ENCODE measurements at places on chromosomes 16 and 17.

GRCh38 chr17:5883775-5884665 is 186.2 kb upstream of the WSCD1 start:
- DNase-seq, result no peak

- DNase-seq, result no peak
Measured at GRCh38 chr16:89137666-89138512, 33.7 kb upstream of the CDH15 start.

- DNase-seq, result no peak
Measured at GRCh38 chr16:67862623-67863583, 9.9 kb upstream of the EDC4 start.

GRCh38 chr17:20225162-20226115 is 216.3 kb downstream of the SPECC1 start:
- DNase-seq, result no peak

GRCh38 chr16:75820672-75821071 is 94.4 kb upstream of the CPHXL start:
- no peak for DNase-seq

DNA sequence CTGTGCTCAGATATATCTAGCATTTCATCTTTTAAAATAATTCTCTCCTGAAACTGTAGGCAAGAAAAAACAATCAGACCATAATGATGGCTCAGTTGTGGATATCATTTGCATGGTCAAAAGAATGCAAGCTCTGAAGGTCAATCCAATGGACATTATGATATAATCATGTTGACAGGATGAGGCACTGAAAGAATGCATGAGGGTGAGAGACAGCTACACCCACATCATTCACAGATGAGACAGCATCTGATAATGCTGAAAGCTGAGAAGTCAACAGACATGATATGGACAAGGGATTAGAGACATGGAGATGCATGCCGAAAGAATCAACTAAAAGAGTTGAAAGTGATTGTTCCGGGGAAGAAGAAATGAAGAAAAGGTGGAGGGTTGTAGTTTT is 346.4 kb upstream of the CDH5 start:
- no peak for DNase-seq

DNA sequence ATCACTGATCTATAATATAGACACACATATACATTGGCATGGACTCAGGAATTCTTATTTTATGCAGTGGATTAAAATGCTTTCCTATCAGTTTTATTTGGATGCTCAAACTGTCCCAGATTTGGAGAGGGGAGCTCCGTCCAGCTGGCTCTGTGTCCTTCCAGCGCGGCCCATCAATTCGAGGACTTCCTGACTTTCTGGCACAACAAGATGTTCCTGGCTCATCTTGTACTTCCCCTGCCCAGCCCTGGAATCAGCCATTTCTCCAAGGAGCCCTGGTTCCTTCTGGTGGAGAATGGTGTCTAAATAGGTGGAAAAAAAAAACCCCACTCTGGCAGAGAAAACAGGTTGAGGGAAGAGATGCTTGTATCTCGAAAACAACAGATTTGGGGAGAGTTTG is 94.5 kb downstream of the CRISPLD2 start:
- DNase-seq, result no peak

DNA sequence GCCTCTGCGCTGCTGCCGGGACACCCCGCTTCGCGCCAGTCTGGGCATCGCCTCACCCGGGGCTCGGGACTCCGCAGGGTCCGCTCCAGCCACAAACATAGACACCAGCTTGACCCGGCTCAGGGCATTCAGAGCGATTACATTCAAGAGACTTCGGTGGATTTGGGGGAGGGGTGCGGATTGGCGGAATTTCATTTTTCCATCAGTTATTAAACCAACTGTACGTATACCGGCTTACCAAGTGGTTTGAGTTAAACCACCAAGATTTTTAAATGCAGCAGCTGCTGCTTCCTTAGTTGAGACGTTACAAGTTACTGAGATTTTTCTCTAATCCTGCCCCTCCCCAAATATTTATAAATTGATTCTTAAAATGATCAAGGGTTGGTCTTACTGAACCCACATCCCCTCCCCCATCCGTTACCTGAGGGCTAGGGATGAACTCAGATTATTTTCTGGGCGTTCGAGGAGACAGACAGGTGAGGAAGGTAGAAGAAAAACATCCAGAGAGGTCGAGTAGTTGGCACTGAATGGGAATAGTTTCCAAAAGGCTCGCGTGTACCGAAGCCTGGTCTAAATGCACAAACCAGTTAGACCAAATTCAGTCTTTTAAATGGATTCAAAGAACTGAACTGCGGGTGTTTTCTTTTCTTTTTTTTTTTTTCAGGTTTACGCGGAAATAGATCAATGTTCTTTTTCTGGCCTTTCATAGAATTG is 1.5 kb downstream of the CRHR1 start:
- DNase-seq, result no peak

- no peak for DNase-seq
Measured at GRCh38 chr17:50189550-50190292, 11.7 kb downstream of the COL1A1 start.

DNA sequence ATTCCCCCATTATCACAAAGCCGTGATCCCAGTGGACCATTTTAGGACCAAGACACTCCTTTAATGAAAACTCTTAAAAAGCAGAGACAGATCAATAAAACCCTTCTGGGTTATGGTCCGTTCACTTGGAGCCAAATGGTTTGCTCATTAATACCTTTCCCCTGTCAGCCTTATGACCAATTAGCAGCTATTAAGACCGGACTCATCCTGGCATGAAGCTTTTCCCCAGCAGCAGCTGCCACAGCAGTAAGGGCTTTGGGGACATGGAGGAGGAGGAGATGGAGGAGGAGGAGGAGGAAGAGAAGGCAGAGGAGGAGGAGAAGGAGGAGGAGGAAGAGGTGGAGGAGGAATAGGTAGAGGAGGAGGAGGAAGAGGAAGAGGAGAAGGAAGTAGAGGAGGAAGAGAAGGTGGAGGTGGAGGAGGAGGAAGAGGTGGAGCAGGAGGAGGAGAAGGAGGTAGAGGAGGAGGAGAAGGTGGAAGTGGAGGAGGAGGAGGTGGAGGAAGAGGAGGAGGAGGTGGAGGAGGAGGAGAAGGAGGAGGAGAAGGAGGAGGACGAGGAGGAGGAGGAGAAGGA is 50.1 kb upstream of the IRX3 start:
- DNase-seq, result no peak

DNA sequence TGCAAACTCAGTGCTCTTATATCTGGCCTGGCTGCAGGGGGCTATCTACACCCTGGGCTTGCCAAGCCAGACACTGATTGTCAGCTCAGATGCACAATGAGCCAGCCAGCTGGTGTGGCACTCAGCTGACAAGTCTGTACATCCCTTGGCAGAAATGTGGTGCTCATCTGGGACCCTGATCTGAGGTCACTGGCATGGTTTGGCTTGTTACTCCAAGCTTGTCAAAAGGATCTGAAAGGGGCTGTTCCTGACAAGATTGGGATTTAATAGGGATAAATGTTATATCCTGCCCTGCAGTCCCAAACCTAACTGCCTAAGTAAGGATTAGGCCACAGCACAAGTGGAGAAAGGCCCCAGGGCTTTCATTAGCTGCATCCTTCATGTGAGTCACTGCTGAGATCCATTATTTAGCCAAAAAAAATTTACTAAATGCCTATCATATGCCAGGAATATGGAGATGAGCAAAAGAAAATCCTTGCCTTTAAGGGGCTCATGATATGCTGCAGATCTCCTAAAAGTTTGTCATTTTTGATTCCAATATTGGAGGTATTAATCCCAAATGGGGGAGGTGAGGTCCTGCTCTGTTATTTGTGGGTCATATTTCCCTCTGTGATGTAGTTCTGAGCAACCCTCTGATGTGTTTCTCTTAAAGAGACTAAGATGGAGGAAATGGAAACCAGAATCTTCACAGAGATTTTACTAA is 6.3 kb downstream of the SLC6A2 start:
- no peak for DNase-seq

DNA sequence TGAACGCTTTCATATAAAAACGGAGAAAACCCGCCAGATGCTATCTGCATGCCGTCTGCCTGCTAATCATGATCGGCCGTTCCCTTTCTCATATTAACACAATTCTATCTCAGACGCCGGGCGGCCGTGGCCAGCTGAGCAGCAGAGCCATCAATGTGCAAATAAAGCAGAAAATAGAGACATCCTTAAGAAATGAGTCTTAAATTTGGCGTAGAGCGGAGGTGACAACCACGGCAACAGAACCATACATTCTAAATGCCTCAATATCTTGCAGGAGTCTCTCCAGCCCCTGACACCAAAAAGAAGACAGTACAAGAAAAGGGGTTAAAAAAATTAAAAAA is 2.7 kb upstream of the IRX5 start:
- DNase-seq, result no peak

DNA sequence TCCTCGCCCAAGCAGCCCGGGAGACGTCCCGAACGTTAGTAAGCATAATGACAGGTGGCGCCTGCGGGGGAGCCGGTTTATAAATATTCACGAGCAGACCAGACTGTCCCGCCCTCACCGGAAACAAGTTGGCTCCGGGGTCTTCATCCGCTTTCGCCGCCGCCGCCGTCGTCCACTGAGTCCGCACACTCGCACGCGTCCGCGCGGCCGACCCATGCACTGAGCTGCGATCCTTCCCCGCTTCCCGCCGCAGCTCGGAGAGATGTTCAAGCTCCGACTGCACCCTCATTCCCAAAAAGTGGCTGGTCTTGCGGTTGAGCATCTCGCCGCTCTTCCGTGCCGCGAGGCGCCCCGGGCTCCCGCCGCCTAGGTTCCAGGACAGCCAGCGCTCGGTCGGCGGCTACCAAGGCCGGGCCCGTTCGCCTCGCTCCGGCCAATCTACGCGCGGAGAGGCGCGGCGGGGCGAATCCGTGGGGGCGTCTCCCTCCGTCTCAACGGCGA is 385 bp downstream of the CFAP119 start:
- DNase-seq, result no peak

- DNase-seq, result no peak
Measured at GRCh38 chr17:67168496-67168895, 76.5 kb downstream of the HELZ start.

DNA sequence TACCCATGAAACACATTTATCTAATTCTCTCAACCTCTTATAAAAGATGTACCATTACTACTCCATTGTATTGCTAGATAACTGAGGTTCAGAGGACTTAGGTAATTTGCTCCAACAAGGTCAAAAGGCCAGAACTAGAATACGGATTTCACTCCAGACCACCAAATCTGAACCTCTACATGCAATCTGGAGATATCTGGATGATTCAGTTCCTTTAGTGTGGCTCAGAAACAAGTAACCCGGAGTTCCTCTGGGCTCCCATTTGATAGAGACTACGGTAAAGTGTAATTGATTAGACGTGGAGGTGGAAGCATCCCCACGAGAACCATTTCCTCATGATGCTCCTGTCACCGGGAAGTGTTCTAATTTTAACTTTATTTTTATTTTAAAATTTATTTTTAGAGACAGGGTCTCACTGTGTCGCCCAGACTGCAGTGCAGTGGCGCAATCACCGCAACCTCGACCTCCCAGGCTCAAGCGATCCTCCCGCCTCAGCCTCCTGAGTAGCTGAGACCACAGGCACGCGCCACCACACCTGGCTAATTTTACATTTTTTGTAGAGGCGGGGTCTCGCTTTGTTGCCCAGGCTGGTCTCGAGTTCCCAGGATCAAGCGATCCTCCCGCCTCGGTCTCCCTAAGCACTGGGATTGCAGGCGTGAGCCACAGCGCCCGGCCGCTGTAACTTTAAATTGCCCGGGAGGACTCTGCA is 608 bp upstream of the COX10 start:
- no peak for DNase-seq

DNA sequence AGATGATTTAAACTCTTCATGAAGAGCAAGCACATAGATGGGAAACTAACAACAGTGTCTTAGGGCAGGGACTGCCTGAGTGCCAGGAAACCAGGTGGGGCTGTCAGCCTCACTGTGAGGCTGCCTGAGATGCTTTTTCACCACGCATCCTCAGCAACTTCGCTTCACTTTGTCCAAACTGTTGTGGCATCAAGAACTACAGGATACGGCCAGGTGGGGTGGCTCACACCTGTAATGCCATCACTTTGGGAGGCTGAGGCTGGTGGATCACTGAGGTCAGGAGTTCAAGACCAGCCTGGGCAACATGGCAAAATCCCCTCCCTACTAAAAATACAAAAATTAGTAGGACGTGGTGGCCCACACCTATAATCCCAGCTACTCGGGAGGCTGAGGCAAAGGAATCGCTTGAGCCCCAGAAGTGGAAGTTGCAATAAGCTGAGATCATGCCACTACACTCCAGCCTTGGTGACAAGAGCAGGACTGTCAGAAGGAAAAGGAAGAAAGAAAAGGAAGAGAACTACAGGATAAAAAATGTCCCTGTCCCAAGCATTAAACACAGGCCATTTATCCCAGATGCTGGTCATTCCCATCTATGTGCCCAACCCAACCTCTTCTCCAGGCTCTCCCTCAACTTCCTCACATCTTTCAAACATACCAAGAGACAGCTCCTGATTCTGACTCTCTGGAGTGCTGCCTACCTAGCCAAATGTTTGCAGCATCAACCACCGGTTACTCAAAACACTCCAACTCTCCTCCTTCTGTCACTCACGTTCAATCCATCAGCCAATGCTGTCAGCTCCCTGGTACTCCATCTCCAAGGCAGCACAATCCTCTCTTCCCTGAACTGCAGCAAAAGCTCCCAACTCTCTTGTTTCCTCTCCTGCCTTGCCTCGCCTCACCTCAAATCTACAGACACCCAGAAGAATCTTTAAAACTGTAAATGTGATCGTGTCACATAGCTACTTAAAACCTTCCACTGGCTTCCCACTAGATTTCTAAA is 1.6 kb downstream of the EIF4A3 start:
- DNase-seq, result no peak

GRCh38 chr16:5738586-5738985 is 641.0 kb upstream of the EEF2KMT start:
- DNase-seq, result no peak

GRCh38 chr16:20349615-20350014 is 2.9 kb downstream of the UMOD start:
- no peak for DNase-seq

GRCh38 chr17:9204637-9205329 is 183.5 kb downstream of the NTN1 start:
- no peak for DNase-seq

DNA sequence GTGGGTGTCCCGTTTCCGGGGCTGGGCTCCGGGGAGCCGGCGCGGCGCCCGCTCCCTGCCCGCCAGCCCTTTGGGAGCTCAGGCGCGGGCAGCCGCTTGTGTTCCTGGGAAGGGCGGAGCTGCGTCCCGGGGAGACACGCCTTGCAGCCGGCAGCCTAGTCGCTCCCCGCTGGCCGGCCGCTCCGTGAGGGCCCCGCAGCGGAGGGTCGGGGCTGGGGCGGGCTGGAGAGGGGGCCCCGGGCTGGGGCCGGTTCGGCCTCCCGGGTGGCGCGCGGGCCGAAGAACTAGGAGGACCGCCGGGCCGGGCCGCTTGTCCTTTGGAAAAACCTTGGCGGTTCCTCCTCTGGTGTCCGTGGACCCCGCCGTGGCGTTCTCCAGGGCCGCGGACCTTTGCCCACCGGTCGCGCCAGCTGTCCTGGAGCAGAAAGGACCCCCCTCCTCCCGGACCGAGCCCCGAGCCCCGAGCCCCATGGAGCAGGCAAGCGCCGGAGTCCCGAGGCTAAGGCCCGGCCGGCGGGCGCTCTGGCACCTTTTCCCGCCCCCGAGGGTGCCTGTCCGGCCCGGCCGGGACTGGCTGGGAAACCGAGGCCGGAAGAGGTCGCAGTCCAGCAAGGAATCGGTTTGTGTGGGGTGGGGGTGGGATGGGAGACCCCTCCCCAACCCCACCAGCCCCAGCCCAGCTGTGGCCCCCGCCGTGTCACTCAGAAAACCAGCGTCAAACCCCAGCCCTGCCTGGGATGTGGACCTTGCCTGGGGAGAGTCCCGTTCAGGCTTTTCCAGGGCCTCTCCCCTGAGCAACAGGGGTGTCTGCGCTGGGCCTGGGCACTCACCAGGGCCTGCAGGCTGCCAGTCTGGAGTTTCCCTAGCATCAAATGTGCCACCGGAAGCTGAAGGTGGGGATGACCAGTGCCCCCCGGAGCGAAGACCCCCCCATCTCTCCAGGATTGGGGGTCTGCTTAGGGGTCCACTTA is 6.8 kb upstream of the TBC1D3B start:
- DNase-seq, result no peak
